Neural progenitor cell (in vitro differentiated cells): ENCODE measurements at places on chromosomes 12 and 14. TPM values are rescaled to one million over a fixed set of nuclear protein-coding genes. Genes with fewer than 3 reads are reported as not detected.

The RNU4-1 gene
- total RNA-seq: under 0.01 TPM in 2 replicates

The ACOT6 gene
- total RNA-seq: not detected in 2 replicates

The IL23A gene
- 0.31 and 1.5 TPM in 2 replicates for total RNA-seq

- no peaks in the 10 kb centered on the region for H3K36me3 ChIP-seq
- H3K27me3 ChIP-seq: no peaks in the 10 kb centered on the region
- DNase-seq: no peak
- H3K27ac ChIP-seq: no peak overlapping the region
Observed at GRCh38 chr12:58459191-58459590, 461.1 kb downstream of the LRIG3 start.

GRCh38 chr12:56476143-56476542 lies 7.8 kb downstream of the SPRYD4 start:
- no peak overlapping the region for H3K4me3 ChIP-seq
- DNase-seq: no peak
- no peaks in the 10 kb centered on the region for H3K36me3 ChIP-seq
- H3K27me3 ChIP-seq: no peaks in the 10 kb centered on the region

GRCh38 chr12:26032719-26033241 lies 74.3 kb downstream of the RASSF8 start:
- H3K27me3 ChIP-seq: no peaks in the 10 kb centered on the region
- peaks cover 13% of the 10 kb centered on the region for H3K4me1 ChIP-seq
- H3K36me3 ChIP-seq: no peaks in the 10 kb centered on the region
- H3K27ac ChIP-seq: no peak overlapping the region
- H3K4me3 ChIP-seq: no peak overlapping the region
